Stimulated activated CD8-positive, alpha-beta memory T cell treated with anti-CD3 and anti-CD28 coated beads, Interleukin-4, amount 100 ng/mL, for 1 hour (primary cell): ENCODE measurements at places on chromosomes 11 and 22.

GRCh38 chr11:130139401-130139800, 20.2 kb upstream of the ST14 start:
- no peak for DNase-seq

DNA sequence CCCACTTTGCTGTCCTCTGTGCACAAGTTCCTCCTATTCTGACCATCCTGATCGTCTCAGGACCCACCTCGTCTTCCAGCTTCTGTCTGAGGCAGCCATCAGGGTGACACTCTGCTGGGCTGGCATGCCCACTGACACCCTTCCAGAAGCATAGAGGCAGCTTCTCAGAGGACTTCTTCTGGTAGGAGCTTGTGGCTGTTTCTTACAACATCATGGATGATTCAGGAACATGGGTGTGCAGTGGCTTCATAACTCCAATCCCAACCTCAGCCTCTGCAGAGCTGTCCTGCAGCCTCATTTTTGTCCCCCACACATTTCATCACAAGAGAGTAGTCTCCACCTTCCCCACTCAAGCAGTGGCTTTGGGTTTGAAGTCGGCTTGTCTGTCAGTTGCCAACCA, 20.9 kb upstream of the CTR9 start:
- DNase-seq, result no peak

GRCh38 chr11:105100206-105100605, 39.4 kb downstream of the CARD18 start:
- DNase-seq, result no peak

DNA sequence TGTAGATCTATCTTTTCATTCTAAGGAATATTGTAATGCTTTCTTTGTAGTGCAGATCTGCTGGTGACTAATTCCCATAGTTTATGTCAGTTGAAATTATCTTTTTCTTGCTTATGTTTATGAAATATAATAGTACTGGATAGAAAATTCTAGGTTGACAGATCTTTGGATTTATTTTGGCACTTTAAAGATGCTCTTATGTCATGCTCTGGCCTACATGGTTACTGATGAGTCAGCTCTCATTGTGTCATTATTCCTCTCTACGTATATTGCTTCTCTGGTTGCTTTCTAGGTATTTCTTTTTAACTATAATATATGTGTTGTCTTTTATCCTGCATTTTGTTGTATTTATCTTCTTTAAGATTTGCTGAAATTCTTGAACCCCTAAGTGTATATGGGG, 955.5 kb upstream of the CHORDC1 start:
- no peak for DNase-seq
